K562 (cell line): ENCODE measurements at places on chromosomes 2 and 18. TPM values are rescaled to one million over a fixed set of nuclear protein-coding genes. Genes with fewer than 3 reads are reported as not detected.
A peak's percentile ranks its signal among the peaks of the same experiment; 100 is the strongest.

DNA sequence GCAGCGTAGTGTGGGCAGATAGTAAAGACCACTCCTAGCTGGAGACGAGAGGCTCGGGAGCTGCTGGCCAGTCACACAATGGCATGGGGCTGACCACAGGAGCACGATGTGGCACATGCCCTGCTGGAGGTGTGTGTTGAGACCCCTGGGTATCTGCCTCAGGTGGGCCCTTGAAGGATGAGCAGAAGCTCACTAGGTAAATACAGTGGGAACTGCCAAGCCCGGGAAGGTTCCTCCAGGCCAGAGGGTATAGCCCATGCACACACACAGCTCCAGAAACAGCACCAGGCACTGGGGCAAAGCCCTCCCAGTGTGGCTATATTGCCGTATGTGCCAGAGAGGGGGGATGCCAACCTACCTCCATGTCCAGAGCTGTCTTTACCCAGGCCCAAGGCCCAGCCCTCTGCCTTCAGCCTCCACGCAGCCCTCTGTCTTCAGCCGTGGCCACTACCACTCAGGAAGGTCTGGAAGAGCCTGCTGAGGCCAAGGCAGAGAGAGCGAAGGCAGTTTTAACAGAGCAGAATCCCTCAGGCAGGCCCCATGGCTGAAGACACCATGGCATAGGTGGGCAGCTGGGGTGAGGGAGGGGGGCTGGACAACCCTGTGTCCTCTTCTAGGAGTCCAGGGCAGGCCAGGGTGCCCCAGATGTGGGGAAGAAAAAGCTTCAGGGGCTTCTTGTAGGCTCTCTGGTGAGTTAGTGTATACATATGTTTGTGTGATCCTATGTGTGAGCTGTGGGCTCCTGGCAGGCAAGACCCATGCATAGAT, 7.0 kb upstream of the ARID5A start:
- DNase-seq = no peak
- no peaks in the 10 kb centered on the region for H3K36me3 ChIP-seq
- H3K27me3 ChIP-seq = peaks cover 40% of the 10 kb centered on the region
- no peak overlapping the region for H3K27ac ChIP-seq

DNA sequence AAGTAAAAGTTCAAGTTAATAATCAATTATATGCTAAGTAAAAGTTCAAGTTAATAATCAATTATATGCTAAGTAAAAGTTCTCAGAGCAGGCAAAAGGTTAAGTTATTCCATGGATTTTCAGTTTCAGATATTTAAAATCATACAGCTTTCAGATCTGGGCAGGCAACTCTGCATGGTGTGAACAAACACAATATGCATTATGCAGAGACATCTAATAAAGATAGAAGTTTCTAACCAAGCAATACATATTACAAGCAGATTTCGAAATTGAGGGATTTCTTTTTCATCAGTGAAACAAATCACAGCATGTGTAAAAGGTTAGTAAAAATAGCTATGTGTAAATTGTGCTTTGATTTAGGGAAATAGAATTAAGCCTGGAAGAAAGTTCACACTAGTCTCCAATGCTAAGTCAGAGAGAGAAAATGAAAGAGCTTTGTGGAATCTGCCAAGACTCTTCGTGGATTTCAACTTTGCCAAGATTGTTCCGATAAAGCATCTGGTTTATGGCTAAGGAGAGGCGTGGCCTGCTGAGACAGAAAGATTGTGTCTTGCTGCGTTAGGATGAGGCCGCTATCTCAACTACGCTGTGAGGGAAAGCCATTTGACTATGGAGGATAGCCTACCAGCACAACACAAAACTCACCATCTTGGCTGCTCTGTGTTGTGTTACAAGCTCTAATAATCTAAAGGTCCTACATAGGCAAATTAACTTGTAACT, 60.1 kb upstream of the SLC16A14 start:
- no peak overlapping the region for H3K27ac ChIP-seq
- no peaks in the 10 kb centered on the region; the same call in 2 of the 3 replicates for H3K4me1 ChIP-seq
- H3K4me3 ChIP-seq = no peak overlapping the region
- H3K36me3 ChIP-seq = no peaks in the 10 kb centered on the region

- H3K4me1 ChIP-seq = no peaks in the 10 kb centered on the region
- peak; percentile 68 for DNase-seq
- no peak overlapping the region for H3K27ac ChIP-seq
- H3K4me3 ChIP-seq = no peak overlapping the region
Observed at GRCh38 chr2:121095257-121096080, 189.5 kb downstream of the TFCP2L1 start.

DNA sequence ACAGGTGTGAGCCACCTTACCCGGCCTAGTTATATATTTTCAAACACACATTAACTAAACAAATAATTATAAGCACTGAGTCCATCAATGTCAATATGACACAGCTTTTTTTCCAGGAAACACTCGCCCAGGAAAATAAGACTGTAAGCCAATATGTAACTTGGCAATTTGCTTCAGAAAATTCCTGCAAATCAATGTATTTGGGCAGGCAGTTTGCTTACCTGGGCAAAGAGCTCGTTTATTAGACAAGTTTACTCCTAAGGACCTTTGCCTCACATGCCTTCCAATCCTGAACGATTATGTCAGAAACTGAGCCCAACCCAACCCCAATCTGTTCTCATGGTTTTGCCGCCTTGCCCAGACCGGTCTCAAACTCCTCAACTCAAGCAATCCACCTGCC, 34.7 kb upstream of the NDUFV2 start:
- H3K27ac ChIP-seq = no peak overlapping the region
- no peaks in the 10 kb centered on the region for H3K36me3 ChIP-seq
- H3K27me3 ChIP-seq = no peaks in the 10 kb centered on the region
- no peak for DNase-seq

- no peak overlapping the region for H3K4me3 ChIP-seq
- DNase-seq = no peak
- H3K4me1 ChIP-seq = no peaks in the 10 kb centered on the region
- no peaks in the 10 kb centered on the region for H3K36me3 ChIP-seq
- H3K27me3 ChIP-seq = peaks cover 46% of the 10 kb centered on the region
- no peak overlapping the region for H3K27ac ChIP-seq
Observed at GRCh38 chr2:95269036-95269680, 5.1 kb upstream of the PROM2 start.

DNA sequence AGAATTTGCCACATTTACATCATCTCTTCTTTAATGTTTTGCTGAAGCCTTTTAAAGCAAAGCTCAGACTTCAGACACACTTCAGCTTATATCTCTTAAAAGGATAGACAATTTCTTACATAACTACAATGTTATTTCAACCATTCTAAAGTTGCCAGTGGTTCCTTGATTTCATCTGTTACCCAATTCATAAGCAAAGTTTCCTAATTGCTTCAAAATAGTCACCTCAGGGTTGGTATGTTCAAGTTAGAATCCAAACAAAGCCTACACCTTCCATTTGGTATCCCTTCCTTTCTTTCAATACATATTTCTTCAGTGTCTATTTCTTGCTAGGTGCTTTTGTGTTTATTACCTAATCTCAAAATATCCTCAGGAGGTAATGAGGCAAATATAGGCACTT, 60.6 kb downstream of the ZNF385B start:
- DNase-seq = no peak
- no peak overlapping the region for H3K27ac ChIP-seq
- H3K4me1 ChIP-seq = no peaks in the 10 kb centered on the region; the same call in 2 of the 3 replicates

GRCh38 chr2:88538362-88538917, 85.9 kb upstream of the FOXI3 start:
- H3K27me3 ChIP-seq = peaks cover 5% of the 10 kb centered on the region; the same call in 2 of the 3 replicates
- no peaks in the 10 kb centered on the region; the same call in 2 of the 3 replicates for H3K4me1 ChIP-seq
- H3K4me3 ChIP-seq = no peak overlapping the region
- no peaks in the 10 kb centered on the region for H3K36me3 ChIP-seq
- no peak for DNase-seq
- H3K27ac ChIP-seq = no peak overlapping the region

- no peaks in the 10 kb centered on the region for H3K36me3 ChIP-seq
- H3K27ac ChIP-seq = no peak overlapping the region
- H3K27me3 ChIP-seq = peaks cover 42% of the 10 kb centered on the region
Observed at GRCh38 chr2:237662671-237663093, 35.3 kb downstream of the LRRFIP1 start.

DNA sequence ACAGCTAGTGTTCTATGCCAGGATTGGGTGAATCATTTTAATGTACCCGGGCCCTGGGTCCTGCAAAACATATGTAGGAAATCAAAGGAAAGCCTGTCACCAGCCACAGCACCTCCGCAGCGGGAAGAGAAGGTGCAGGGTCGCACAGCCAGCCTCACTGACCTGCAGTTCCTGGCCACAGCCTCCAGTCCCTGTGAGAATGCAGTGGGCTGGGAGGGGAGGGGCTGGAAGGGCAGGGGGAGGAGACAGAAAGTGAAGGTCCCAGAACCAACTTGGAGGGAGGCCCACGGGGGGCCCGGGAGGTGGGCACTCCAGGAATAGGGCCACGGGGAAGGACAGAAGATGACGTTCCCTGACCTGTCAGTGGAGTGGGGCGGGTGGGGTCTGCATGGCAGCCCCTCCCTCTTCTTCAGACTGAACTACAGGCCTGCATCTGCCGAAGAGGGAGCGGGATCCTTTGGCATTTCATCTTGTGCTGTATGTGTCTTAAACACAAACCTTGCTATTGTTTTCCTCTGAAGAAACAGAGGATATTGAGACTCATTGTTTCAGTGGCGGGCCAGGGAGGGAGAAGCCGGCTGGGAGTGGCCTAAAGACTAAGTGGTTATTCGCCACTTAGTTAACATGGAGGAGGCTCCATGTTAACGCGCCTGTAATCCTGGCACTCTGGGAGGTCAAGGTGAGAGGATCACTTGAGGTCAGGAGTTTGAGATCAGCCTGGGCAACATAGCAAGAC, 7.5 kb downstream of the MAL start:
- no peaks in the 10 kb centered on the region for H3K4me1 ChIP-seq
- H3K36me3 ChIP-seq = no peaks in the 10 kb centered on the region
- no peak overlapping the region for H3K4me3 ChIP-seq
- 0 out of 3 replicates have a peak, but pooled peaks cover 6% of the 10 kb centered on the region for H3K27me3 ChIP-seq
- H3K27ac ChIP-seq = no peak overlapping the region

GRCh38 chr18:50340078-50340477, 34.8 kb upstream of the SKA1 start:
- no peak overlapping the region for H3K4me3 ChIP-seq
- H3K36me3 ChIP-seq = no peaks in the 10 kb centered on the region
- no peak for DNase-seq
- peaks cover 7% of the 10 kb centered on the region for H3K4me1 ChIP-seq
- no peaks in the 10 kb centered on the region for H3K27me3 ChIP-seq

GRCh38 chr2:55862673-55863390, 60.8 kb downstream of the EFEMP1 start:
- DNase-seq = no peak
- H3K36me3 ChIP-seq = no peaks in the 10 kb centered on the region
- H3K4me1 ChIP-seq = no peaks in the 10 kb centered on the region
- H3K27ac ChIP-seq = no peak overlapping the region

DNA sequence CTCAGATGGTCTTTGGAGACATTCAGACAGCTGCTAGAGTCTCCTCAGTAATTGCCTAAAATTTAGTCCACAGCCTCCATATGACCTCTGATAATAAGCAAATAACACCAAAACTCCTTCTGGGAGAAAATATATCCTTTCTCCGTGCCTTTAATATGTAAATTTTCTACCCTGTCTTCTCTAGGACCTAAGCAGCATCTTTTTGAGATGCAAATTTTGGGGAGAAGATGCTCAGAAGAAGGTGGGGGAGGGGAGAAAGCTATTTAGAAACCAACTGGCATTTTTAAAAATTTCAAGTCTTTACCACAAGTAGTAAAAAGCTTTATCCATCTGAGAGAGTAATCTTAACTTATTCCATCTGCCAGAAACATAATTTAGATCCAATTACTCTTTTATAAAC, 120.4 kb upstream of the MSH6 start:
- no peak overlapping the region for H3K4me3 ChIP-seq
- peaks cover 3% of the 10 kb centered on the region; the same call in 1 of the 3 replicates for H3K27me3 ChIP-seq
- no peaks in the 10 kb centered on the region for H3K36me3 ChIP-seq
- DNase-seq = no peak
- H3K27ac ChIP-seq = no peak overlapping the region

DNA sequence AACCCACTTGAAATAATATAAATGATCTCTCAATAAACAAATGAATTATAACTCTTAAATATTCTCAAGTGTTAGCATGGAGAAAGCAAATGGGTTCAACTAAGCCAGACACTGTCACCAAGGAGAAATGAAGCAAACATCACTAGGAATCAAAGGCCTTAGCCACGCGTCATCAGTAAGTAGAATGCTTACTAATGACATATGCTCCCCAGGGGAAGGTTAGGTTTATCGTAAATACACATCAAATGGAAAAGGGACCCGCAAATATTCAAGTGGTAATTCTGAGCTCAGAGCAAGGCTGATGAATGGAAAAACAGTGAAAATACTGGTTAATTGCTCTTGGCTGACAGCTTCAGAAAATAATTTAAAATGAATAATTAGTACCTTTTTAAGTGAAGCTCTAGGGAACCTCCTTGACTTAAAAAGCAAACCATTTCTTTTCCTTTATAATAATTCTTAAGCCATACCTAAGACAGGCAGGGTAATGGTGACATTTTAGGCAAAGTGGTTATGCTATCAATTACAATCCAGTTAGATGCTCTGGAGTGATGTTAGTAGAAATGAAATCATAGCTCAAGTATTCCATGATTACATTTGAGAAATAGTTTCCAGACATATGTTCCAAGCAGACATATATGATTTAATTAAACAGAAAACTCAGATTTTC, 101.5 kb downstream of the ALPK2 start:
- DNase-seq = no peak
- no peak overlapping the region for H3K27ac ChIP-seq
- peaks cover 3% of the 10 kb centered on the region; the same call in 1 of the 2 replicates for H3K27me3 ChIP-seq
- H3K4me3 ChIP-seq = no peak overlapping the region
- no peaks in the 10 kb centered on the region for H3K4me1 ChIP-seq

DNA sequence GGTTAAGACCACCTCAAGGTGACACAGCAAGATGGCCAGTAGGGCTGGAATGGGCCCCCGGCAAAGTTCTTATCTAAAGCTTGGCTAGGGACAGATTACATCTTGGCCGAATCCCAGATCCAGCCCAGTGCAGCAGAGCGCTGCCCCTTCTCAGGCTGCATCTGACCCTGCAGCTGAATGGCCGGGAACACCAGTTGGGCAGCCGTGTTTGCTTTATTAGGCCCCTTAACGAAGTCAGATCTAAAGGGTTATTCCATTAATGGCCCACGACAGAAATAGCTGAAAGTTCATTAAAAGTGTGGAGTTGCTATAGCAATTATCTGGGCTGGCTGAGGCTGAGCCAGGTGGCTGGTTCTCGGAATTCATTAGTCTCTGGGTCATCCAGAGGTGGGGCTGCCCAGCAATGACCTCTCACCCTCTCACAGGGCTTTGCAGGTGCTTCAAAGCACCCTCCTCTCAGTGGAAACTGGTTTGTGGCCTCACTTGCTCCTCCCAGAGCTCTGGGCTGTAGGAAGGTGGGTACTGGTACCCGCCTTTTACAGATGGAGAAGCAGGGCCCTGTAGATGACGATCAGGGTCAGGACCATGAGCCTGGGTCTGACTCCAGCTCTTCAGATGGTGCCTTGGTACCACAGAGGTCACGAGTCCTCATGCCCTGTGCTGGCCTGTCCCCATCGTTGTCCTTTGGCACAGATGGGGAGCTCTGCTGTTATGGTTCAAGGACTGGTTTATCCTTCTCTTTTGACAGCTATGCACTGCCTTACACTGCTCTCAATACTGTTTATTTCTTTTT, 68.8 kb downstream of the EMX1 start:
- H3K27ac ChIP-seq = no peak overlapping the region
- peak; percentile 35 for DNase-seq
- no peaks in the 10 kb centered on the region for H3K36me3 ChIP-seq
- H3K4me1 ChIP-seq = peaks cover 15% of the 10 kb centered on the region
- H3K4me3 ChIP-seq = no peak overlapping the region

Gene ST6GAL2
- total RNA-seq = not detected in 2 replicates

Gene DSG4
- not detected in 2 replicates for total RNA-seq

Gene ZNF804A
- 0.47 and 0.73 TPM in 2 replicates for total RNA-seq

Gene MBP
- 0.09 and 0.34 TPM in 2 replicates for total RNA-seq

Gene DSG1
- 0.09 and 0.13 TPM in 2 replicates for total RNA-seq

Gene HMSD
- 0.33 and 0.87 TPM in 2 replicates for total RNA-seq

Gene OLA1
- 207 and 216 TPM in 2 replicates for total RNA-seq

Gene PARD6G
- 0.92 and 1.2 TPM in 2 replicates for total RNA-seq

Gene XDH
- total RNA-seq = not detected in 2 replicates

Gene TRAK2
- 8.5 and 8.6 TPM in 2 replicates for total RNA-seq

Gene FEV
- total RNA-seq = 1.6 and 2.4 TPM in 2 replicates

Gene LBX2
- 5.5 and 6.2 TPM in 2 replicates for total RNA-seq
